ENCODE measurements at places on chromosomes 6 and 20.

DNA sequence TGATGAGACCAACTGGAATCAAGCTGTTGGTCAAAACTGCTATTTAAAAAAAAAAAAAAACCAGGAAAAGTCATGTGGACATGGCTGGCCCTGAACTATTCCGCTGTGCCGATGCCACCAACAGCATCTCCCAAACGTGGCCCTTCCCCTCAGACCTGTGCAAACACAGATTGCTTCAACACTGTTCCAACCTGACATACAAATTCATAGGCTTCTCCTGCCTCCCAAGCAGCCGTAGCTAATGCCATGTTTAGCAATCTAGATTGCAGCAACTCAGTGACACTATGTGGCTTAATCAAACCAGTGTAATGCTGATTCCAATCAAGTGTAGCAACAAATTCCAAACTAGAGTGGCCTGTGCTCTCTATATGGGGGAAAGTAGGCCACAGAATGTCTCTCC, 16.2 kb downstream of the PRKN start:
- no peak for DNase-seq

DNA sequence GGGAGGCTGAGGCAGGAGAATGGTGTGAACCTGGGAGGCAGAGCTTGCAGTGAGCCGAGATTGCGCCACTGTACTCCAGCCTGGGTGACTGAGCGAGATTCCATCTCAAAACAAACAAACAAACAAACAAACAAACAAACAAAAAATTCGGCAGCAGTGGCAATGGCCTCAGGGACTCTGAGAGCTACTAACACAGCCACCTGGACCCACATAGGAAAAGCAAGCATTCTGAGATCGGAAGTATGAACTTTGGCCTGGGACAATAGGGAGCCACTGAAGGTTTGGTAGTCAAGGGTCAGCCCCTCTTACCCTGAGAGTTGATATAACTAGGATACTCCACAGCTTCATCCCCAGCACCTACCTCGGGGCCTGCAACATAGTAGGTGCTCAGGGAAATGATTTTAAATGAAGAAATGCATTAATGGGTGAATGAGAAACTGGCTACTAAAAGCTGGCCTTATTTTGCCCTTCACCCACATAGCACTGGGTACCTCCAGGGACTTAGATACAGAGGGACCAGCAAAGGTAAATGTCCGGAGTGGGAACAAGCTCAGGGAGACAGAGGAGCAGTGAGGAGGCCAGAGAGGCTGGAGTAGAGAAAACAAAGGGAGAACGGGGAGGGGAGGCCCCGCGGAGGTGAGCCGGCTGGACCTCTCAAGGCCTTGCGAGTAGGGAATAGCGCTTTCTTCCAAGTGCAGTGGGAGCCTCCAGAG, 46.6 kb upstream of the PTGIS start:
- DNase-seq = no peak

DNA sequence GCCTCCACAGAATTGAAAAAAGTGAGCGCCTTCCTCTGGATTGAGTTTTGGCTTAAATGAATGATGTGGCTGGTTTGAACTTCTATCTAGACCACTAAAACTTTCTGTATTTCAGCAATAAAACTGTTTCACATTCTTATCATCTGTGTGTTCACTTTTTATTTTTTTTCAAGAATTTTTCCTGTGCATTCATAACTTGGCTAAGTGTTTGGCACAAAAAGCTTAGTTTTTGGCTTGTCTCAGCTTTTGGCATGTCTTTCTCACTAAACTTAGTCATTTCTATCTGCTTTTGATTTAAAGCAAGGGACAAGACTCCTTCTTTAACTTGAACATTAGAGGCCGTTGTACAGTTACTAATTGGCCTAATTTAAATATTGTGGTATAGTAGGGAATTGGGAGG, 1015.1 kb downstream of the EPHA7 start:
- DNase-seq = no peak

GRCh38 chr6:25219216-25219916, 59.8 kb upstream of the CARMIL1 start:
- DNase-seq = no peak

- no peak for DNase-seq
These were observed 671 bp downstream of the BPHL start for GRCh38 chr6:3119040-3119723.

GRCh38 chr6:41199552-41200246, 1.2 kb downstream of the TREML2 start:
- no peak for DNase-seq

Data from NCI-H1105 (cell line).